B cell (primary cell): ENCODE measurements at places on chromosomes 6 and 20. TPM values are rescaled to one million over a fixed set of nuclear protein-coding genes. Genes with fewer than 3 reads are reported as not detected.

Gene CD109
- total RNA-seq, result 0.15 TPM in 2 replicates

Gene NFKBIE
- 46.5 and 50.8 TPM in 2 replicates for total RNA-seq

Gene ECT2L
- total RNA-seq, result not detected in 2 replicates

Gene AKIRIN2
- total RNA-seq, result 105 and 108 TPM in 2 replicates

Gene PNPLA1
- 0.12 and 0.32 TPM in 2 replicates for total RNA-seq

Gene PRPF6
- total RNA-seq, result 79.7 and 82.9 TPM in 2 replicates

Gene LSM14B
- total RNA-seq, result 52.8 and 55.0 TPM in 2 replicates

Gene ASF1A
- 25.3 and 27.3 TPM in 2 replicates for total RNA-seq

Gene BPIFA1
- total RNA-seq, result not detected in 2 replicates

Gene STX11
- total RNA-seq, result 10.3 and 11.6 TPM in 2 replicates

Gene ULBP1
- total RNA-seq, result 0.12 and 0.19 TPM in 2 replicates

Gene CFAP61
- total RNA-seq, result not detected in 2 replicates

Gene TP53TG5
- not detected in 2 replicates for total RNA-seq

Gene PPP1R3G
- 0.24 and 0.25 TPM in 2 replicates for total RNA-seq

Gene FHL5
- total RNA-seq, result not detected in 2 replicates

Gene CRISP2
- not detected in 2 replicates for total RNA-seq

Gene ULBP3
- 0.61 and 0.69 TPM in 2 replicates for total RNA-seq
